ENCODE measurements at places on chromosomes 11 and 22.

DNA sequence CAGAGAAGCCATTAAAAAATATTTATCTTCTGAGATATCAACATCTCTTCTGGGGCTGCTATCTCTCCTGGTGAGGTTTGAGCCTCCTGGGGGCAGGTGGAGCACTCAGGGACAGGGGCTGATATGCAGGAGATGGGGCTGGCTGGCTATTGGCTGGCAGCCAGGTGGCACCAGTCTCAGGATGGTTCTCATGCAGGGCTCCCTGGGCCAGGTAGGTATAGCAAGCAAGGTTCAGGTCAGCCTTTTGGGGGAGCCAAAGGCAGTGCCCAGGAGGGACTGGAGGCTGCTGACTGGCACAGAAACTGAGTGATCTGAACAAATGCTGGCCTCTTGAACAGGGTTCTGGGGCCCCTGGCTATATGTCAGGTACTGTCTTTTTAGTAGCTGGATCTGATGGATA is 29.7 kb upstream of the EMSY start:
- no peak for DNase-seq

DNA sequence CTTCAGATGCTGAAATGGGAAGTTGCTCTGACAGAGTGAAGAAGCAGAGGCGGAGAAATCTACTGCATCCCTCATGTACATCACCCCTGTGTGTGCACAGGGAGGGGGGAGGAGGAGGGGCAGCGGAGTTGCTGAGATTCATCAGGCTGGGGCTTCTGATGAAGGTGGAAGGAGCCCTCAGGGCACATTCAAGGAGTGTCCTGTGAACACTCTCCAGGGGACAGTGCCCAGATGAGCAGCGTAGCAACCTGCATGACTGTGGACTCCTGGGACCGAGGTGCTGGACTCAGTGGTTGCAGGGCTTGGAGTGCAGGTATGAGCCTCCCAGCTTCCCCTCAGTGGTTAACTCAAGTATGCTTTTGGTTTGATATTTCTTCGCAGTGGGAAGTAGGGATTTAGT is 257.8 kb upstream of the B3GAT1 start:
- peak; percentile 39 for DNase-seq

DNA sequence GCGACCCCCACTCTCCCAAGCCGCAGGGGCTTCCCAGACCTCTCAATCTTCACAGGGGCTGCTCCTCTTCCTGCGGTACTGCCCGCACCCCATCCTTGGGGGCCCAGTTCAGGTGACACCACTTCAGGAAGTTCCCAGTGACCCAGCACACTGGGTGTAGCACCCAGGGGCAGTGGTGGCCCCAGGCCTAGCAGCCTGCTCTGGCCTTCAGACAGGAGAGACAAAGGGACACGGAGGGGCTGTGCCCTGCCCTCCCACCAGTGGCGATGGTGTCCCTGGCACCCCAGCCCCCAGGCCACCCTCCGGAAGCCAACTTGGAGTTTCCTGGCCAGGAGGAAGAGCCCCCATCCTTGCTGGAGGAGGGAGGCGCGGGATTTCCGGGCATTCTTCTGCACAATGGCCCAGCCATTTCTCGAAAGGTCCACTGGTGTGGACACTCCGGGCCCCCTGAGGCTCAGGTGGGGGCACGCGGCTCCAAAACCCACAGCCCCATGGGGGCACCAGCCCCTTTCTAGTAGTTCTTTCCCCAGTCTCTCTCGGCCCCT is 978 bp upstream of the CLDN5 start:
- DNase-seq: no peak

DNA sequence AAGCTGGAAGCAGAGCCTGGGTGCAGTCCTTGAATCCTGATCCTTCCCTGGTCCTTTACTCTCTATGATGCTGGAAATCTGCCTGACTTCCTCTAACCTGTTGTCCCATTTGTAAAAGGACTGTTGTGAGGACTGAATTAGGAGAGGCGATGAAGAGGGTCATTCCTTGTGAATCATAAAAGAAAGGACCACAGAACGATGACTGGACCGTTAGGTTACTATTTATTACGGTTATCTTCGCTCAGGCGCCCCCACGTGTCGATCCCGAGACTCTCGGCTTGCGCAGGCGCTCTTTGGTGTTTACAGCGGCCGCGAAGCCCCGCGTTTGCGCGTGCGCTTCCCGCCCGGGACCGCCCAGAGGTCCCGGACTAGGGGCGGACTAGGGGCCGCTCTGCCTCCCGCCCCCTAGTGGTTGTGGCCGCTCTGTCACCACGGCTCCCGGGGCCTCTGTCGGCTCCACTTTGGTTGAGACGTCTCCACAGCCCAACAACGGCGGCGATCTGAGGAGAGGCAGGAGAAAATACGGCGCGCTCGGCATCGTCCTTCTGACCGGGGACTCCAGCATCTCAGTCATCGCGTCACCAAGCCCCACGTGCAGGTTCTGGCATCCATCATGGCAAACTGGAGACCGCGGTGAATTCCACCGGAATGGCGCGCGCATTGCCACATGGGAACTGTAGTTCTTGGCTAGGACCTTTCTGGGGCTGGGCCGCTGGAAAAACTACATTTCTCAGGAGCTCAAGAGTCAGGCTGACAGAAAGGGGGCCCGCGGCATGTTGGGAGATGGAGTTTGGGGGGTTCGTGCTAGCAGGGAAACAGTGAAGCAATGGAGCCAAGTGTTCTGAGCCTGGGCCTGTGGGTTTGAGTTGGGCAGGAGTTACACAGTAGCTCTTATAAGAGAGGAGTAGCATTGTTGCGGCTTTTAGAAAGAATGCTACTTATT is at the start of gene STARD10:
Gene STARD10 (minus strand): TSS at position 623 of the 943 bp plus-strand sequence. CDS start 12,866 bp downstream, outside the sequence.
- peak; percentile 99 for DNase-seq

GRCh38 chr22:37178350-37179125 is 9.5 kb downstream of the C1QTNF6 start:
- DNase-seq: peak; percentile 73

DNA sequence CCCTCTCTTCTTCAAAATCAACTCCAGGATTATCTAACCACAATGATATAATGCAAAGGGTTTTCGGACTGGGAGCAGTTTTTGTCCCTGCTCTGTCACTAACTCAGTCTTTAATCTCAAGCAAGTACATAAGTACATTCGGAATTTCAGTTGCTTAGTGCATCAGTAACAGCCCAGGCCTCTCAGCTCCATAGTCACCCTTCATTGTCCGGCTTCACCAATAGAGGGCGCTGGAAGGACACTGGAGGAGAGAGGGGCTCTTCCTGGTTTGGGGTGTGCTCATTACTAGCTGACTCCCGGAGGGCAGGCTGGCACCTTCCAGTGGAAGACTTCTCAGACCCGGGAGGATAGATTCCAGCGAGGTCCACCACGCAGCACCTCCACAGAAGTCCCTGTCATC is 90.4 kb upstream of the PDGFD start:
- no peak for DNase-seq

GRCh38 chr22:23176645-23177027 is 3.7 kb upstream of the BCR start:
- DNase-seq: no peak

- peak; percentile 5 for DNase-seq
These were observed 211.0 kb downstream of the NAV2 start for GRCh38 chr11:19923626-19924025.

DNA sequence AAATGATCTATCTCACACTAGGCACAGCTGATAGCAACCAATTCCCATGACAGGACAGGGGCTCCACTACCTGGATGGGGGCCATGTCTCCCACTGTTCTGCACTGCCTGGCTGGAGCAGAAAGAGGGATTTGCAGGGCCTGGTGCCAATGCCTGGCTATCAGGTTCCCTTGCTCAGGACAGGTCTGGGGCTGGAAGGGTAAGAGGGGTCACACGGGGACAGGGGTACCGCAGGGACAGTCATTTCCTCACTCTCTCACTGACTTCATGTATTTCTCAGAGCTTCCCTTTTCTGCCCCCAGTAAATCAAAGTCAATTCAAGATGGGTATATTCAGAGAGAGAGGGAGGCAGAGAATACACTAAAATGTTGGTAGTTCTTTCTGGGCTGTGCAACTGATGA is 119.1 kb upstream of the CSNK2A3 start:
- DNase-seq: no peak

DNA sequence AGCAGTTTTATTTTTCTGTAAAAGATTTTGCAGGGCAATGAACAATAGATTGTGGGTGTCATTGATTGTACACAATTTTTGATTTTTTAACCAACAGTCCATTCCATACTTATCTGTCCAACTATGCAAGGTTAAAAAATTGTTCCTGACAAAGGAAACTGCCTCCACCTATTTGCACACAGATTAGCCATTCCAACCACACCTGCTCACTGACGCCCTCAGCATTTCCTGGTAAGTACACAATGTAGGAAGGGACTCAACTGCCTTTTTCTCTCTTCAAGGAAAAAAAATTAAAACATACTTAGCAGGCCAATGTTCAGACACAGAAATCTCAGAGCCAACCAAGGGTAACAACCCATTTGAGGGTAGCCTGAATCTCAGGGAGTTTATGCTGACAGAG is 4.3 kb upstream of the FUT4 start:
- DNase-seq: no peak

DNA sequence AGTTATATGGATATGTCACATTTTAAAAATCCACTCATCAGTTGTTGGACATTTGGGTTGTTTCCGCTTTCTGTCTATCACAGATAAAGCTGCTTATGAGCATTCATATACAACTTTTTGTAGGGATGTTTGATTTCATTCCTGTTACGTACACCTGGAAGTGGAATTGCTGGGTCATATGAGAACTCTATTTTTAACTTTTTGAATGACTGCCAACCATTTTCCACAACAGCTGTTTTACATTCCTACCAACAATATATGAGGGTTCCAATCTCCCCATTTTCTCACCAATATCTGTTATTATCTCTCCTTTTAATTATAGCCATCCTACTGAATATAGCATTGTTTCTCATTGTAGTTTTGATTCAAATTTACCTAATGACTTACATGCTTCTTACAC is 172.0 kb downstream of the UVRAG start:
- DNase-seq: no peak
